Breast epithelium (tissue), 4 donors: ENCODE measurements at places on chromosomes 6 and 20.

- DNase-seq, result no peak
Measured at GRCh38 chr6:53765270-53765669, 29.5 kb upstream of the LRRC1 start.

- no peak for DNase-seq
Measured at GRCh38 chr20:3711484-3711941, 887 bp downstream of the SIGLEC1 start.

GRCh38 chr6:17334265-17334664, 53.1 kb downstream of the RBM24 start:
- DNase-seq, result no peak

- no peak for DNase-seq
Measured at GRCh38 chr6:54473328-54473727, 165.1 kb downstream of the TINAG start.

GRCh38 chr6:168072730-168073129, 6.3 kb downstream of the FRMD1 start:
- no peak for DNase-seq

GRCh38 chr20:37932919-37933318, 30.0 kb downstream of the VSTM2L start:
- no peak for DNase-seq

- DNase-seq, result no peak
Measured at GRCh38 chr6:6970851-6971250, 136.9 kb upstream of the RREB1 start.

GRCh38 chr20:50844430-50845100, 49.7 kb downstream of the BCAS4 start:
- no peak for DNase-seq

DNA sequence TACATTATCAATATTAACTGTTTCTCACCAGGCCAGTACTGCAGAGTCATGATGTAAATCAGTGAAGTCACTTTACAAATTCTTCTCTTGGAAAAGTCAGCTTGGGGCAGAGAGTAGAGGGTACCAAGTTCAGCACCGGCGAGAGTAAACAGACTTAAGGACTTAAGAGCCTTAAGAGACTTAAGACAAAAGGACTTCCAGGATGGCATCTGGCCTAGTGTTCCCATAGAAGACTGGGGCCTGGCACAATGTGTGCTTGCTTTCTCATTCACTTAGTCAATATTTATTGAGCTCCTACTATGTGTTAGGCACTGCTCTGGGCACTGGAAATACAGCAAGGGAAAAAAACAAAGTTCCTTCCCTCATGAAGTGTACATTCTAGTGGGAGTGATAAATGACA, 1.4 kb upstream of the SNPH start:
- DNase-seq, result no peak

DNA sequence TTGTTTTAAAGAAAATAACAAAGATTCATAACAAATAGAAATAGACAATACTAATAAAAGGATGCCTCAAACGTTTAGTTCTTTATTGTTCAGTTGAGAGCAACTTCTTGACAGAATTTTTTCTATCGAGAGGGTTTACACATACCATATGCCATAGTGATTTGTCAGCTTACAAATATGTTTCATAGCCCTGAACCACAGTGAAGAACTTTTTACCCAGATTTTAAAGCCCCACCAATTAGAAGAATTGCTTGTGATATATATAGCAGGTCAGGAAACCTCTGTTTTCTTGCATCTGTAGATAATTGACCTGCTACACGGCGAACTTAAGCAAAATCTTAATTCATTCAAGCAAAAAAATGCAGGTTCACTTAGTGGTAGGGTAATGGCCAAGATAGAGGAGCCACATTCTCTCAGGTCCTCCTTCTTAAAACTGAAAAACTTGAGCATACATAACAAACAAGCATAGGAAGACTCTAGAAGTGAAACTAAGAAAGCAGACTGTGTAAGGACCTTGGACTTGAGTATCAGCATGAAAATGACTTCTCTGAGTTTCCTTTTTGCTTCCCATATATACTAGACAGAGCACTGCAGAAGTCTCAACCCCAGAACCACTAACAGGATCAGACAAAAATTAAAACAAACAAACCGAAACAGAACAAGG, 39.5 kb downstream of the CRISP1 start:
- no peak for DNase-seq

GRCh38 chr6:15441981-15442380, 196.1 kb downstream of the JARID2 start:
- DNase-seq, result no peak

DNA sequence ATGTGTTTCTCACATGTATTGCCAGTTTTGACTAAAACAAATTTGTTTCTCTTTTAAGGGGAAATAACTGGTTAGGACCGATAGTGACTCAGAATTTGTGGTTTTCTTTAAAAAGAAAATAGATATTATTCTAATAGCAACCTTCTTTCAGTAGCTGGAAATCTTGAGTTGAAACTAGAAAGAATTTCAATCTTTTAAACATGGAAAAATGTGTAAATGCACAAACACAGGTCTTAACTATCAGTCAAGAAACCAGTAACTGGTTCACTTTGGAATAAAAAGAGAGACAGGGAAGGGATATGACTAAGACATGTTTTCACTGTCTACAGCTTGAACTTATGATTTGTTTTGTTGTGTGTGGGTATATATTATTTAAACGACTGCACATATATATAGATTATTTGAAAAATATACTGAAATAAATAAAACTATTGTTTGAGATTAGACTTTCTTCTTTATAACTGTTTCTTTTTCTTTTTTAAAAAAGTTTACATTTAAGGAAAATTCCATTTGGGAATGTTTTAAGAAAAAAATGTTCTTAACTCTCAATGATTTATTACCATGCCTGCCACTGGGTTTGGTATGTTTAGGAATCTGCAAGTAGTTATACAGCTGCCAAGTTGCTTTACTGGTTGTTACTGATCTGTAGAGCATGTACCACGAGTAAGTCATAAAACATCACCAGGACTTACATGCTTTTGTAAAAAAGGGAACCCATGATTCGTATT, 753.3 kb upstream of the MARCKS start:
- DNase-seq, result no peak
